Stimulated activated CD4-positive, alpha-beta T cell treated with anti-CD3 and anti-CD28 coated beads, Interleukin-12 subunit alpha, Interleukin-12 subunit beta, amount 100 ng/mL, for 24 hours (primary cell): ENCODE measurements at places on chromosomes 12 and 14.

- no peak for DNase-seq
These were observed 40.0 kb downstream of the PEBP1 start for GRCh38 chr12:118175823-118176447.

- no peak for DNase-seq
These were observed 3.6 kb downstream of the DDX51 start for GRCh38 chr12:132140501-132140900.

GRCh38 chr12:118073768-118074167 lies 12.8 kb upstream of the WSB2 start:
- no peak for DNase-seq

GRCh38 chr12:116975779-116976393 lies 65.1 kb downstream of the FBXW8 start:
- no peak for DNase-seq

DNA sequence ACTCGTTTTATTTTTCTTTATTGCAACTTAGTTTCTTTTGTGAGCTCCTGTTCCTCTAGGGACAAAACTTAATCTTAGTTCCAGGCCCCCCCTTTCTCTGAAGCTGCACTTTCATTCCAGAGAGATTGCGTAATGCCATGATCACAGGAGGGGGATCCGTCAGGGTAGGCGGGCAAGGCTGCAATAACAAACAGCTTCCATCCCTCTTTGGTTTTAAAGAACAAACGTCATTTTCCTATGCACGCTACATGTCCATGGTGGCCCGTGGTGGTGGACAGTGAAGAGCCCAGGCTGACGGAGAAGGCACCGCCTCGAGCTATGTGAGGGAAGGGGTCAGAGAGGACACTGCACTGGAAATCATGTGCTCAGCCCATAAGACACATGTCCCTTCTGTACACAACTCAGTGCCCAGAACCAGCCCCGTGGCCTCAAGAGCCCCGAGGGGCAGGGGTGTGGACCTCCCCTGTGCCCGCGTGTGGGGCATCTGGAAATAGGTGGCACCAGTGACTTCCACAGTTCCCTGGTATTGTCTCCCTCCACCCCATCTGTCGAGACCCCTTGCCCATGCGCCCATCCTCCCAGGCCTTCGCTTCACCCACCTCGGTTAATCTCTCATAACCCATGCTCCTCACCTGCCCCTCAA lies 161.4 kb downstream of the ADGRD1 start:
- no peak for DNase-seq

DNA sequence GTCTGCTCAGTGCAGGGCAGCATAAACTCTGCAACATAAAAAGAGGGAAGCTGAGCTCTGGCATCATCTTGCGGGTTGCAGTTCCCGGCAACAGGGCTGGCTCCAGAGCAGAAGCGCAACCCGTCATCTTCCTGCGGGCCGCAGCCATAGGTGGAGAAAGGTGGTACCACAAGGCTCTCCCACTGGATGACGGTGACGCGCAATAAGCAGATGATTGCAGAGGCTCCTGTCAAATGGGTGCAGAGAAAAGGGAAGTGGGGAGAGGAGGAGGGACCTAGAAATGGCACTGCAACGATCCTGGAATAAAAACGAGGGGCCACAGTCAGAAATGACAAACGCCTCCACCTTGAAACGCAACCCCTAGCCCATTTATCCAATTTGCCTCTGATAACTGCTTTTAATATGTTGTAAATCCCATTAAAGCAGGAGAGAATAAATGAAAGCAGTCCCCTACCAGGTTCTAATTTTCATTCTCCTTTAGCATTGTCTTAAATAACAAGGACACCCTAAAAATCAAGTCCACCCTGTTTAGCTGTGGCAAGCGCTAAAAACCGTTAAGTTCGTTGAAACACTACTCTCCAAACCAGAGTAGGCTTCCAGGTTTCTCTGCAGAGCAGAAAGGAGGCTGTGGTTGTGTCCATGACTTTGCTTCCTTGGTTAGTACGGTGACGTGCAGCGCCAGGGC lies 30.9 kb upstream of the TUBA1C start:
- no peak for DNase-seq

GRCh38 chr12:39626033-39626814 lies 6.6 kb upstream of the ABCD2 start:
- DNase-seq = no peak

DNA sequence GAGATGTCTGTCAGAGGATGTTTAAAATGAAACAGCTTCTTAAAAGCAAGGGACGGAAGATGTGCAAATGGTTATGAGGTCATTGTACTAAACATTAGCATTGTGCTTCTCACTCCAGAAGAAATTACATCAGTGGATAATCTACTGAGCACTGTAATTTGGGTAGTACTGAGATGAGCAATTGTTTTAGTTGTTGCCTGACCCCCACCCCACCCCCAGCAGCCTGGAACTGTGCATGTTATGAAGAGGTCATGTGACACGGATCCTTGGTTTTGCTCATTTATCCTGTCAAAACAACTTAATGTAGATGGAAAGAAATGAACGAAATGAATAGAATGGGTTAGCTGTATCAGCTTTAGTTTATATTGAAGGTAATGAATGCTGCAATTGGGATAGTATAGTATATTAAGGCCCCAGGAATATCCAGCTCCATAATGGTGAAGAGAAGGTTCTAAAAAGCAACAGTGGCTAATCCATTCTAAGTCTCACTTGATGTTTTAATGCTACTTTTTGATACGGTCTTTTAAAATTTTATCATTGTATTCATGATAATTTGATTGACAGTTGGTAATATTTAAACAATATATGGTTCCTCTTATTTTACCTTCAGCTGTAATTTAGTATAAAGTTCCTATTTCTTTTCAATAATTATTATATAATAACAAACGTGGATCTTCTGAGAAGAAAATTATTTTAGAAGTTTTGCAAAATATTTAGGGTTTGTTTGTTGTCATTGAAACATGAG lies 58.5 kb downstream of the WNK1 start:
- no peak for DNase-seq

- no peak for DNase-seq
These were observed 45.4 kb upstream of the USP15 start for GRCh38 chr12:62214846-62215245.

GRCh38 chr12:32477714-32478113 lies 78.4 kb downstream of the FGD4 start:
- DNase-seq = no peak

GRCh38 chr12:25502596-25502995 lies 50.5 kb downstream of the LMNTD1 start:
- DNase-seq = no peak

- DNase-seq = no peak
These were observed 30.7 kb downstream of the PPP1R36 start for GRCh38 chr14:64580467-64580866.

DNA sequence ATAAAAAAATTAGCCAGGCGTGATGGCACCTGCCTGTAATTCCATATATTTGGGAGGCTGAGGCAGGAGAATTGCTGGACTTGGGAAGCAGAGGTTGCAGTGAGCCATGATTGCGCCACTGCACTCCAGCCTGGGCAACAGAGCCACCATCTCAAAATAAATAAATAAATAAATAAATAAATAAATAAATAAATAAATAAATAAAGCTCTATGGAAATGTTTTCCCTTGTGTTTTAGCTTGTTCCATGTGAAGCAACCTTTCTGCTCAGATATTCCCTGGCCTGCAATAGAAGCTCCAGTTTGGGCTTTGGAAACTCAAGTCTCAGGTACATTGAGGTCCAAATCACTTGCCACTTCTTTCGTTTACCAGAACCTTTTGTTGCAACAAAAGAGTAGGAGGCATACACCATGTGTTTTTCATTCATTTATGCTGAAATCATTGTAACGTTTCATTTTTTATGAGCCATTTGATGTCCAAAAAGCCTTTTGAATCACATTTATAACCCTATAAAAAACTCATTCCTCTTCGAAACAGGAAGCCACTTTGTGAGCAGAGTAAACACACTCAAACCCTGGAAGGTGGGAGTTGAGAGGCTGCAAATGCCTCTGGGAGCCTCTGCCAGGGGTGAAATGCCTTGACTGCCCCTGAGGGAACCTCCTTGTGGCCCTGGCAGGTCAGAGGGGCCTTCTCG lies 376.6 kb upstream of the TBX3 start:
- DNase-seq = no peak

DNA sequence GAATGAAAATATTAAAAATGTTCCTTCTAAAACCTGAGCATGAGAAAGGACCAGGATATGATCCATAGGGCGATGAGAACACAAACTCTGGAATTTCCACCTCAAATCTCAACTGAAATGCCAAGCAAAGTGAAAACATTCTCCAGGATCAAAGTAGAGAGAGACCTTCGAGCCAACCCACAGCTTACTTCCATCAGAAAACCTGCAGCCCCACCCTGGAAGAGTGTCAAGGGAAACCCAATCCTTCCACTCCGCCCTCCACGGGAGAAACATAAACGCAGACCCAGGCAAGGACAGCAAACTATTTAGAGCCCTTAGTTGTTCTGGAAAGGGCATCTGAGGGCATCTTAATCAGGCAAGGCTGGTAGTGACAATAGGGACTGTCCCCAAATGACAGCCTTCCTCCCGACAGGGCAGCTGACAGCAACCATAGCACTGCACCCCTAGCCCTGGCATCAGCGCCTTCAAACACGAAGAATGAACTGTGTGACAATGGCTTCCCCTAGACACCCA lies 21.8 kb downstream of the SLC15A4 start:
- DNase-seq = no peak

DNA sequence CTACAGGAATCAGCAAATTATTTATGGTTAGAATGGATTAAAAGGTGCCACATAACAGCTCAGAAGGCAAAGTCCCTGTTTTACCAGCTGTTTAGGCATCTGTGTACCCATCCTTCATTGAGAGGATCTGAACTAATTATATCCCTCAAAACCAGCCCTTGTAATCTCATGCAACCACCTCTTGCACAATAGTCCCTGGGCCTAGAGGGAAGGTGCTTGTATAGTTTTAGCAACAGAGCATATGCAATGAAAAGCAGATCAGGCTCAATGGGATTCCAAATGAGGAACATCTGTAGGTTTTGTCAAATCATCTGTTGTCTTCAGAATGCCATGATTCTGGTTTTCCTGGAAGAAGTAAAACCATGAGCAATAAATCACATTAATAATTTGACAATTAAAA lies 26.0 kb upstream of the GLIPR1L2 start:
- DNase-seq = no peak

DNA sequence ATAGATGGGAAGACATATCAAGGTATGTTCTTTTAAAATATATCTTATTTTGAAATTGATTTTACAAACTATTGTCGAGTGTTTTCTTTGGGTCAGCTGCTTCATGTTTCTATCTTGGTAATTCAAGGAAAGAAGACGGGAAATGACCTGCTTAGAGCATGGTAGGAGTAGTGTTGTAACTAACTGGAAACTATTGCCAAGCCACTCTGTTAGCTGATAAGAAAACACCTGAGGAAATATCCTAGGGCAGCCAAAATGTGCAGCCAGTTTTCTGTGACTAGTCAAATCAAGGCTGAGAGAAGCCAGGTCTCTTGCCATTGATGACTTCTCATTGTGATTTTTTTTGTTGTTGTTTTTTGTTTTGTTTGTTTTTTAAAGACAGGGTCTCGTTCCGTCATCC lies 30.2 kb downstream of the METAP2 start:
- DNase-seq = no peak

- no peak for DNase-seq
These were observed 182.0 kb downstream of the CAND1 start for GRCh38 chr12:67451206-67451605.

DNA sequence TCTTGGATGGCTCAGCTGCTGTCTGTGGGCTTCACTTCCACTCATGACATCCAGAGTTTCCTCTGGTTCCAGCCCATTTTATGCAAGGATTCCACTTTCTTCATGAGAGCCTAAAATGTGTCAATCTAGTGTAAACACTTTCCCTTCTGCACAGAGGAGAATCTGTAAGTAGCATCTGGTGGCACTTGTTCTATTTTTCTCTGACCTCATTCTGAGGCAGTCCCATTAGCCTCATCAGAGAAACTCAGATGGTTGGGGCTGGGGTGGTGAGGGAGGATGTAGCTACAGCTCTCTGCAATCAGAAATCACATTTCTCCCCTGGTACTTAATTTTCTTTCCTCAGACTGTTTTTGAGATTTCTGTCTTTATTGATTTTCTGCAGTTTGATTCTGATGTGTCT lies 81.6 kb downstream of the PRMT8 start:
- no peak for DNase-seq

- no peak for DNase-seq
These were observed 127.6 kb downstream of the SLC8A3 start for GRCh38 chr14:70061108-70061507.

GRCh38 chr12:85057370-85057963 lies 21.3 kb downstream of the LRRIQ1 start:
- peak; percentile 10 for DNase-seq

DNA sequence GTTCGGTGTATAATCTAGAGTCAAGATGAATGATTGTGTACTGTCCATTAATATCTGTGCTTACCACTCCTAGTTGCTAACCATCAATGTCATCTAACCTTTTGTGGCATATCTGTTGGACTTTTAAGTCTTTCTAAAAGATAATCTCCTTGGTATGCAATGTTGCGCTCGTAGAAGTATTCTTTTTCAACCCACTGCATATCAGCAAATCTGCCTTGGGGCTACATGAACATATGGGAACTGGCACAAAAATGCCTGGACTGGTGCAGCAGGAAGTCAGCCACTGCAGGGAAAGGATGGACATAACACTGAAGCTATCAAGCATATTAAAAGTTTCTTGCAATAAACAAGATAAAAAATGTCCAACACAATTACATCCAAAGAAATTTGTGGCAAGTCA lies 124.3 kb upstream of the SLC38A4 start:
- no peak for DNase-seq

DNA sequence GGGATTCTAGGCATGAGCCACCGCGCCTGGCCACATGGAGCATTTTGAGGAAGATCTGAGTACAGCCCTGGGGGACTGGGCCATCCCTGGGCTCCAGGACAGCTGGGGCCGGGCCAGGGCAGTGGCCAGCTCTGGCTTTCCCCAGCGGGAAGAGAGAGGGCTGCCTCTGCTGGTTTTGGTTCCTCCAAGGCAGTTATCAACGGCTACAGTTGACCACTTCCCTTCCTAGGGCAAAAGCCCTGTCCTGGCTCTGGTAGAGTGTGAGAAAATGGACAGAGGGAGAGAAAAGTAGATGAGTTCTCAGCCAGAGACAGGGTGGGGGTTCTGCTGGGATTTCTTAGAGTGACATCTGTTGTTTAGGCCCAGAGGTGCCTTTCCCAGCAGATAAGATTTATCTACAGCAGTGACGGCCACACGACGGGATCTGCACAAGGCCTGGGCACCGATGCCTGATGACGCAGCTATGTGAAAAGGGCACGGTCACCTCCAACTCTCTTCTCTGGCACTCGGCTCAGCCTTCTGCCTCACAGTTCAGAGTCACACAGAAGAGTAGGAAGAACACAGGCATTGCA lies 5.5 kb upstream of the HVCN1 start:
- no peak for DNase-seq

DNA sequence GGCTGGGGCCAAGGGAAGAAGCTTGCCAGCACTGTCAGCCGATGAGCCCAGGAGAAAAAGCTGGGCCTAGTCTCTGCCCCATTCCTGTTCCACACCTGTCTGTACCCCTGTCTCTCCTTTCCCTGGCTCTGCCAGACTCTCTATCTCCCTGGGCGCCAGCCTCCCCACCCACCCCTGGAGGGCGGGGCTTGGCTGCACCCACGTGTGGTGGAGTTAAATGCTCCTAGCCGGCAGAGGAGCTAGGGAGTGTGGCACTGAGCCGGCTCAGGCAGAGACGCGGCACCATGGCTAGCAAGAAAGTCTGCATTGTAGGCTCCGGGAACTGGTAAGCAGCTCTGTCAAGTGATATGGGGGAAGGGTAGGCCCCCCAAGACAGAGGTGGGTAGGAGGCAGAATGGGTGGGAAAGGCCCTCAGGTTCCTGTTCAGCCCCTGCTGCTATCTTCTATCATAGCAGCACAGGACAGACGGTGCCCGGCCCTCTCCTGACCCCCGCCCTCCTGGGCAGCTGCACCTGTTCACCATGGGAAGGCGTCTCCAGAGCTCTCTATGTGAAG lies at the start of gene GPD1:
TSS of gene GPD1 (plus strand) at position 242 of the 555 bp plus-strand sequence. CDS start at position 285, 43 bp downstream.
- peak; percentile 18 for DNase-seq
